Right forelimb (tissue), 1 donor: ENCODE measurements at places on chromosomes 6 and 20.

- DNase-seq: no peak
Observed at GRCh38 chr6:123803504-123804013, at the start of gene NKAIN2. Gene NKAIN2 (plus strand): TSS chr6:123803865.

DNA sequence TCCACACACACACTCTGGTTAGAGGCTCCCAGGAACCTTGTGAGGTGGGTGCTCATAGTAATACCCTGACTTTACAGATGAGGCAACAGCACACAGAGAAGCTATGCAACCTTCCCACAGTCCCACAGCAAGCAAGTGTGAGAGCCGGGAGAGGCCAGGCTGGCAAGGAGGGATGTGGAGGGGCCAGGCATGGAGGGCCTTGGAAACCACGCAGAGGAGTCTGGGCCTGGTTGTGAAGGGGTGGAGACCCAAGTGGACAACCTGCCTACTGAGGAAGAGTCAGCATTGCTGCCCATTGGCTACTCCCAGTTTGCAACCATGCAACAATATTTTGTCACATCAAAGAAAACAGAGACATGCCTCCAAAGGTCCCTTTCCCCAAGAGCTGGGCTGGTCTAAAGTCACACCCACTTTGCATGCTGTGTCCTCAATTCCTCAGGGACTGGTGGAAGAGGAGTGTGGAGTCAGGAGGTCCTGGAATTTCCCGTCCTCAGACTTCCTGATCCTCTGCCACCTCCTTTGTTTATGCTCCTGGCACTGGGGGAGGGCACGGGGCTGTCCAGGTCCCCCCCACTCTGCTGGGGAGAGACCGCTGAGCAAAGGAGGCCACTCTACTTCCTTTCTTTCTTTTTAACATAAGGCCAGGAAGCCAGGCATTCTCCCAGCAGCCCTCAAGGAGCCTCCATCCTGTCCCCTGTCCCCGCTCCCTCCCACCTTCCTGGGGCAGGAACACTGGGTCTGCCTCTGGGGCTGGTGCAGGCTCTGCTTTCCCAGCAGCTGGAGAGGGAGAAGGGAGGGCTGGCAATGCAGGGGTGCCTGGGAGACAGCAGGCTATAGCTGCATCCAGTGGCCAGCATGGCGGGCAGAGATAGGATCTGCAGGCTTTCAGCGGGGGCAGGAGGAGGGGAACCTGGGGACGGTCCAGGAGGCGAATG is 68.3 kb downstream of the NOL4L start:
- peak; percentile 54 for DNase-seq

GRCh38 chr20:63473555-63474449 is 1.3 kb upstream of the KCNQ2 start:
- DNase-seq: no peak

- peak; percentile 29 for DNase-seq
Observed at GRCh38 chr20:32515631-32516101, 69.5 kb downstream of the NOL4L start.

- no peak for DNase-seq
Observed at GRCh38 chr6:20211941-20212391, 303 bp downstream of the MBOAT1 start.

GRCh38 chr20:62238569-62239277 is 402 bp downstream of the OSBPL2 start:
- DNase-seq: no peak

DNA sequence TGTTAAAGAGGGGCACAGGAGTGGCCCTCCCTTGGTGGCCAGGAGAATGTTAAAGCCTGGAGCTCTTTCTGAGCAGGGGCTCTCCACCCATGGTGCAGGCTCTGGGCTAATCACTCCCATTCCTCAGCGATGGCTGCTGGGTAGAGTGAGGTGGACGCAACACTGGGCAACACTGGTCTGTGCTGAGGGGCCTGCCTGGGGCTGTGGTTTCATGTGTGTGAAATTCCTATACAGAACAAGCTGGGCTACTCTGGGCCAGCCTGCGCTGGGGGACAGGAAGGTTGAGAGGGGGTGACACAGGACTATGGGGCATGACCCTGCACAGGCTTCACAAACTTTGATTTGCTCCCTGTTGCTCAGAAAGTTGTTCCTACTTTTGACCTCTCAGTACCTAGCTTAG is 392.6 kb downstream of the ZFAND3 start:
- DNase-seq: no peak

GRCh38 chr6:135890876-135891275 is 39.4 kb downstream of the PDE7B start:
- no peak for DNase-seq

DNA sequence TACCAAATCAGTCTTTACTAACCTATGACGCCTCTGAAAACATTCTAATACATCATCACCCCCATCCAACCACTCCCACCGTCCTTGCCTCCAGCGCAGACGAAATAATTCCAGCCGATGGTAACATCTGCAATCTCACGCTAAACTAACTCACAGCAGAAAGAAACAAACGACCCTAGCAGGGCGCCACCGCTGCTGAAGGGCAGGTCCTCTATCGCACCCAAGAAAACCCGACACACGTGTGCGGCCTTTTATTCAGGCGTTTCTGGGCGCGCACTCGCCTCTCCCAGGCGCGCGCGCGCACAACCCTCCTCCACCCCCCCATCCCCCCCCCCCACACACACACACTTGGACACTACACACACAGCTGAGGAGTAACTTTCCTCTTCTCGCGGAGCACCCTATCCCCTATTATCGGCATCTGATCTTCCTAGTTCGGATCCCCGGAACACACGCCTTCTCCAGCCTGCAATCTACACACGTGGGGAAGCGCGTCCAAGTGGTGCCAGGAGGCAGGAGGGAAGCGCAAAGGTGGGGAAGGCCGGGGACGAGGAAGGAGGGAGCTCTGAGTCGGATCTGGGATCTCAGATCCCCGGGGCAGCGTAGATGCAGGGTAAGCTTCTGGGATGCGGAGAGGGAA is 1.4 kb downstream of the GFOD1 start:
- DNase-seq: peak; percentile 75

DNA sequence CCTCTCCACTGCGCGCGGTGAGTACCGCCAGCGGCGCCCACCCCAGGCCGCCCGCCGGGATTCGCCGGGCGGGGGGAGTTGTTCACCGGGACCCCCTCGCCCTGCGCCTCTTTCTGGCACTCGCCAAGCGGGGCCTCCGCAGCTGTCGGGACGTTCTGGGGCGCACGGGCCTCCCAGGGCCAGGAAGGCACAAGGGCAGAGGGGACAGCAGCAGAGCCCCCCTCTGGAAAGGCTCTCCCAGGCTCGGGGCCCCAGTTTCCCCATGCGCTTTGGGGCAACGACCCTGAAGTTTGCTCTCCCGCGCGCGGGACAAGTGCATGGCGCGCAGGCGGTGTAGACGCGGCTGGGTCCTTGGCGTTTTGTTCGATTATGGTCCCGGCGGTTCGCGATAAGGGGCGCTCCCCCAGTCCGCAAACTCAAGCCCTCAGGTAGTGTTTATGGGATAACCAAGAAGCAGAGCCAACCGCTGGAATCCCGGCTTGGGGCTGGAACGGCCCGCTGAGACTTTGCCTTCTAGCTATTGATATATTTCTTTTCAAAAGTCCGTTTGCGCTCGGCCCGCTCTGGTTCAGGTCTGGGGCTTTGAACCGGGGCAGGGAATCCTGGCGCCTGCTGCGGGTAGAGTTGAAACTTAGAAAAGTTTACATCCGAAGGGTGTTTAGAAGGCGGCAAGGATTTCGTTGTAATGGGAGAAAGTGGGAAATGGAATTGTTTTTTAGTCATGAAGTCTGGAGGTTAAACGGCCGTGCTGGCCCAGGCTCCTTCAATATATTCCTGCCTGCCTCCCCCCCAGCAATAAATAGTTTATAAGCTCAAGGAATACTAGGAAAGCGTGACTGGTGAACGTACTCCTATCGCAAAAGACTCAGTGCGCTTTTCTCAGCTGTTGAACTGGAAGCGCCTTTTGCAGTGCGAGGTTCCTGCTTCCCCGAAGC is 595 bp downstream of the EYA2 start:
- DNase-seq: peak; percentile 67

DNA sequence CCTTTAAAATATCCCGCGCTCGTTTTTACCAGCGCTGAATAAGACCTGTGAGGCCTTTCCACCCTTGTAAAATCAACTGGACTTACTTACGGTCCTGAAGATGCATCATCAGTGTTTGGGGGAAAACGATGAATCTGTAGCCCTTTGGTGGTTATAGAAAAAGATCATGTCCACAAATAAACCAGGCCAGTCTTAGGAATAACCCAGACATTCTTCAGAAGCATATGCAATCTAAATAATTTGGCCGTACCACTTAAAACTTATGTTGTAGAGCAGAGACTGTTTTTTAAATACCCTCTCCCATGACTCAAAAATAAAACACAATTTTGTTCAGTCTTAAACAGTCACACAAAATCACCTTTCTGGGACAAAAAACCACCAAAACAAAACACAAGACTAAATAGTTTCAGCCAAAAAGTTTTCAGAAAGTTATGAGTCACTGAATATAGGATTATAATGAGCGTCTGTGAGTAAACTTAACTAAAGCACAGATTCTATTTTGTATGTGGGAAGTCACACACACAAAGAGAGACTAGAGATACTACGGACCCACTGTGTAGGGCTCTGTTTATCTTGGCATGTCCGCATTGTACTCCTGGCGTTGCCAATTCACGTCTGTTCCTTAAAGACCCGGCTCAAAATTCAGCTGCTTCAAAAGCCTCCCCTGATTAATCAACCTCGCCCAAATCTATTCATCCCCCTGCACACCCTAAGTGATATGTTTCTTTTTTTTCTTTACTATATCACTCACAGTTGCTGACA is 26.5 kb upstream of the SMOC2 start:
- DNase-seq: no peak

- no peak for DNase-seq
Observed at GRCh38 chr20:47269309-47270165, 87.0 kb downstream of the ZMYND8 start.

GRCh38 chr6:16967470-16967817 is 134.4 kb upstream of the STMND1 start:
- DNase-seq: no peak

DNA sequence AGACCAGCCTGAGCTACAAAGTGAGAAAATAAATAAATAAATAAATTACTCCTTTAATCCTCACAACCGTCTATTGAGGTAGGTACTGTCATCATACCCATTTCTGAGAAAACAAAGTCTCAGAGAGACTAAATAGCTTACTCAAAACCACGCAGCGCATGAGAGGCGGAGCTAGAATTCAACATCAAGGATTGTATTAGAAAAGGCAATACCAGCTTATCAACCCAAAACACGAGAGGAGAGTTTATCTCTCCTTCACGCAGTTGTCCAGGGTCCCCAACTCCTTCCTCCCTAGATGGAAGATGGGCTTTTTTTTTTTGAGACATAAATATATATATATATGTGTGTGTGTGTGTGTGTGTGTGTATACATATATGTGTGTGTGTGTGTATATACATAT is 12.2 kb downstream of the HNF4A start:
- no peak for DNase-seq

DNA sequence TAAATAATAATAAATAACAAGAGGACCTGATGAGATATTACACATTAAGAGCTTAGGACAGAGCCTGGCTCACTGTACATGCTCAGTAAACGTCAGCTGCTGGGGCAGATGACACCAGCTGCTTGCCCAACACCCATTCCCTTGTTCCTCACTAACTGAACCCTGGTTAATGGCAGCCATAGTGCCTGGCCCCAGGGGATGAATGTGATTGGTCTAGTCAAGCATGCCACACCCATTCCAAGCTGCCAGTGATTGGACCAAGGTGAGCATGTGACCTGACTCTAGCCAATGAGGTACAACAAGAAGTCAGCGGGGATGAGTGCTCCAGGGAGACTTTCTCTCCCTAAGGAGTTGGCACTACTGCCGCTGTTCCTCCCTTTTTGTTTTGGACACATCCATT is 85.1 kb upstream of the PTPN1 start:
- DNase-seq: no peak

DNA sequence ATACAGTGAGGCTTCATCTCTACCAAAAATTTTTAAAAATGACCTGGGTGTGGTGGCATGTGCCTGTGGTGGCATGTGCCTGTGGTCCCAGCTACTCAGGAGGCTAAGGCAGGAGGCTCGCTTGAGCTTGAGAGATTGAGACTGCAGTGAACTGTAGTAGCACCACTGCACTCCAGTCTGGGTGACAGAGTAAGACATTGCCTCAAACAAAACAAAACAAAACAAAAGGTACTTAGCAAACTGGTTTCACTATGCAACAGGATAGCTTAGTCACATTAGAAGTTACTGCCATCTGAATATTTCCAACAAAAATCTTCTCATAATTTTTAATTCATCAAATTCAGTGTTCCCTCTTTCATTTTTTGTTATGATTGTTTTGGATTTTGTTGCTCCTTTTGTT is 137.9 kb downstream of the QRSL1 start:
- DNase-seq: no peak

DNA sequence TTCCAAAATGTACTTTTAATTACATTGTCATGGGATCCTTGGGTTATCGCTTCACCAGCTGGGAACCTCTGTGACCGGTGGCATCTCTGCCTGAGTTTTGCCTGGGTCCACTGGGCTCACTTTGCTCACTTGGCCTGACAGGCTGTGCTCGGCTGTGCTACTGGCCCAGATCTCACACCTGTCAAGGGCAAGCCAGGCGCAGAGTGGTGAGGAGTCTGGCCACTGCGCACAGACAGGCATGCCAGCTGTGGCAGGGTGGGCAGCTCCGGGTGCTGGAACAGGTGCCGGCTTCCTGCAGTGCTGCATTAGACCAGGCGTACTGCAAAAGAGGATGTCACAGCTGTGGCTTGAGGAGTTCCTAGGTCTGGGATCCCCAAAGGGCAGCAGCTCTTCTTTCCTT is 489.8 kb downstream of the TENT5A start:
- DNase-seq: no peak

DNA sequence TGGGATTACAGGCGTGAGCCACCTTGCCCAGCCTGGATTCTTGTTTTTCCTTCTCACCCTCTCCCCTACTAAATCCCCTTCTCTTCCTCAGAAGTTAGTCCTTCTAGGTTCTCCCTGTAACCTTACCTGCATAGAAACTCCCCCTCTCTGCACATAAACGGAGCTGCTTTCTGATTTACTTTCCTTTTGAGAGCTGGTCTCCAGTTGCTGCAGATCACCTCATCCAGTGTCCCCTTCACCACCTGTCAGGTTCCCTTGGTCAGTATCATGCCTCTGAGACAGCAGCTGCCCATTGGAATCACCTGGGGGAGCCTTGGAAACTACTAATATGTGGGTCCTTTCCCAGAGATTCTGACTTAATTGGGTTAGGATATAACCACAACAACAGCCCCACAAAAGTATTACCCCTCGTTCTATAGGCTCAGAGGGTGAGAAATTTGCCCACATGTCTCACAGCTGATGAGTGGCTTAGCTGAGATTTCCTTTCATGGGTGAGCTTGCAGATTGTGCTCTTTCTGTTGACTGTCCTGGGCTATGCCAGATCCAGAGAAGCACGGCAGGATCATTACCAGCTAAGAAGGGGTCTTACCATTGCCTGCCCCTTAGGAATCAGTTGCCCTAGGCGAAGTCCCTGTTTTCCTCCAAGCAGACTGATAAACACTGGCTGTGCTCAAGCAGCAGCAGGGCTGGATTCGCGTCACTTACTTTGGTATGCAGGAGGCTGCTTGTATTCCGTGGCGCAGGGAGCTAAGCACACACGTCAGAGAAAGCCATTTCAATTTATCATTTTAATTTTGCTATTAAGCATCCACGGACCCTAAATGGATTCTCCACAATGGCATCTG is 51.3 kb downstream of the AKAP12 start:
- DNase-seq: no peak

GRCh38 chr6:71197267-71197666 is 91.3 kb upstream of the OGFRL1 start:
- DNase-seq: no peak

- no peak for DNase-seq
Observed at GRCh38 chr20:5069141-5069806, 50.5 kb downstream of the PCNA start.
